ENCODE measurements at places on chromosomes 6 and 20. TPM values are rescaled to one million over a fixed set of nuclear protein-coding genes. Genes with fewer than 3 reads are reported as not detected.

- no peak for DNase-seq
Observed at GRCh38 chr20:41342474-41343464, 2.1 kb downstream of the LPIN3 start.

GRCh38 chr6:25714765-25715164 is 39.8 kb upstream of the SLC17A4 start:
- DNase-seq = no peak

DNA sequence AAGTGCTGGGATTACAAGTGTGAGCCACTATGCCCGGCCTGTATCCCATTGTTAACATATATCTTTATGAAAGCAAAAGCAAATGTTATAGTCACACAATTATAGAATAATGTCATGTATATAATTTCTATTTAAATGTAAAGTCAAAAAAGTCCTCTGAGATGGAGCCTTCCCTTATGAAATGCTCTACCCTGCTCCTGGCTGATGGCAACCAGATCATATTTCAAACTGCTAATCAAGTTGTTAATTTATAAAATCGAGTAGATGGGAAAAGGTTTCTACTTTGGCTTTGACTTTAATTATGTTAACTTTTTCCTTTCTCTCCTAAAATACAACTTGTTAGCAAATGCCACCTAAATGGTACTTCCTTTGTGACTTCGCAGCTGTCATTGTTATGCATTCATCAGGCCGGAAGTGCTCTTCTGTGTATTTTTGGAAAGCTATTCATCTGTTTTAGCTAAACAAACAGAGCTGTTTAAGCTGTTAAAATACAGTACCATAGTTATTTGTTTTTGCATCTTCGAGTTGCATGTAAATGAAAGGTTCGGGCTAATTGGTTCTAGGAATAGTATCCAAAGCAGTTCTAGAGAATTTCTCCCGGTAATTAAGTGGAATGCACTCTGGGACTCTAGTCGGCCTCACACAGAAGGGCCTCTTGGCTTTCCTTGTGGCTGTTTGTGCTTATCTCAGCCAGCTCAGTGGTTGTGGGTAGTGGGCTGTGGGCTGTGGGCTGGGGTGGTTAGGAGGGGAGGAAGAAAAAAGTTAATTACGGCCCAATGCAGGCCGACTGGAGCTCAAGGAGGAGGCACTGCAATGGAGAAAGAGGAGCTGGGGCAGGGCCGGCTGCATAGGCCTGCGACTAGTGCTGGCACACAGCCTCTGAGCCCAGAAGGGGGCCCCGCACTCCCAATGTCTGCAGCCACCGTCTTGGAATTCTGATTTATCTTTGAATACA is 34.8 kb downstream of the SLC35D3 start:
- no peak for DNase-seq

DNA sequence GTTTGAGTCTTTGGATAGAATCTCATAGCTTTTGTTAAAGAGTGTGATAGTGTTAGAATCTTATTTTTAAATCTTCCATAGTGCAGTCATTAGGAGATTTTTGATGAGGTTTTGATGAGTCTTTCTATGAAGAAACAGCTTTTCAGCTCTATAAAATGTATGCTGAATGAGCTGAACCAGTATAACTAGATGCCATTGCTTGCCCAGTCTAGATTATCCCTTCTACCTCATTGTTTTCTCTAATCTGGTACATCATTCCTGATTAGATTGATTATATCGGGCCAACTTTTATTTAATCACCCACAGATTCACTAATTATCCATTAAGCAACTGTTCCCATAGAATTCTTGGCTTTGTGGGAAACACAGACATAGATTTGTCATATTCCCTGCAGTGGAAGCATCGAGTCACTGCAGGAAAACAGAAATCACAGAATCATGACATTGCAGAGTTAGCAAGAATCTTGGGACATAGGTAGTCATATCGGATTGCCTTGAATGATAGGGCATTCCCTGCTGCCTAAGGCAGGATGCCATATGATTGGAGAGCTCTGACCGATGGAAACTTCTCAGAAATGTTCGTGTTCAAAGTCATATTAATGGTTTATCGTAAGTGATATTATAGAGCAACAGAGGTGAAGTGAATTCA is 882.7 kb upstream of the FLRT3 start:
- DNase-seq = no peak

DNA sequence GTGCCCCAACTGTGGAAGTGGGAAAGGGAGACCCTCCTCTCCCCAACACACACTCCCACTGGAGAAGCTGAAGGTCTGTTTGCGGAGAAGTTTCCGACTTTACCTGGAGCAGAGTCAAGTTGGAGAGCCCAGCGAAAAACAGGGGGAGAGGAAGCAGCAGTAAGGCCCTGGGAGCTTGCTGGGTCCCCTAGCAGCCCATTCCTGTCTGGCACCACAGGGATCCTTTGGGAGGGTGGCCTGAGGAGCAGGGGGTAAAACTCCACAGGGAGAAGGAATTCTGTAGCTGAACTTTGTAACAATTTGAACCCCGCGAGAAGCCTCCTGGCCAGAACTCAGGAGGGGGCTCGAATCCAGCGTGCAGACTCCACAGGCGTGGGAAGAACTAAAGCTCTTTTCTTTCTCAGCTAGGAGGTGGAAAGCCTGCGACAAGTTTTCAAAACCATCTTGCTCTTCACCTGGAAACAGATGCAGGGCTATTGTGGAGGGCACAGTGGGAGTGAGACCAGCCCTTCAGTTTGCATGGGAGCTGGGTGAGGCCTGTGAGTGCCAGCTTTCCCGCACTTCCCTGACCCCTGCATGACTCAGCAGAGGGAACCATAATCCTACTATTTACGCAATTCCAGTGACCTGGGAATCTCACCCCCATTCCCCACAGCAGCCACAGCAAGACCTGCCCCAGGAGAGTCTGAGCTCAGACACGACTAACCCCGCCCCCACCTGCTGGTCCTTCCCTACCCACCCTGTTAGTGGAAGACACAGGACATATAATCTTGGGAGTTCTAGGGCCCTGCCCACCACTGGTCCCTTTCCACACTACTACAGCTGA is 25.8 kb downstream of the SERPINB9 start:
- DNase-seq = peak; percentile 84

GRCh38 chr20:3572151-3572550 is 91.0 kb downstream of the GFRA4 start:
- no peak for DNase-seq

DNA sequence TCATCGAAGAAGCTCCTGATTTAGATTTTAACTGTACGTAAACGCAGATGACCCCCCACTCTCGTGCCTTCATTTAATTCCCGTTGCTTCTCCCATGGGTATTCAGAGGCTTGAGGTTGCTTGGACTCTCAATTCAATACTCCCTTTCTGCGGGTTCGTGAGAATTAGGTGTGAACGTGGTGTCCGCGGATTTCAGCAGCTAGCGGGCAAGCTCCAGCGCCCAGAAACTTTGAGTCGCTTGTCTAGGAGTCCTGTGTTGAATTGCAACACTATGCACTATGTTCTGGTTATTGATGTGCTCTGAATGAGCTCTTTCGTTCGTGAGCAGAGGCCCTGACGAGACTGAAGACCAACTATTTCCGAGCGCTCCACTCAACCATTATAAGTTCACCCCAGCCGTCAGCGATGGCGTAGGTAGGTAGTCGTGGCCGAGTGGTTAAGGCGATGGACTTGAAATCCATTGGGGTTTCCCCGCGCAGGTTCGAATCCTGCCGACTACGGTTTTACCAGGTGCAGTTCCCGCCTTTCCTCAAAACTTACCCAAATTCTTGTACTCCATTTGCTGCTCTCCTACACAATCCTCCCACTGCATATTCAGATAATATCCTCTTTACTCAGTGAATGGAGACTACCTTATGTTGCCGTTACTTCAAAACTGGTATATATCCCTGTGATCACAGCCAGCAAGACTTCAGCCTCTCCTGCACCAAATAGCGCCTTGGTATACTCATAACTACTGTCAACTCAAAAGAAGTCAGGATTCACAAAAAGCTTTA is 72.6 kb upstream of the ZNF184 start:
- peak; percentile 80 for DNase-seq

DNA sequence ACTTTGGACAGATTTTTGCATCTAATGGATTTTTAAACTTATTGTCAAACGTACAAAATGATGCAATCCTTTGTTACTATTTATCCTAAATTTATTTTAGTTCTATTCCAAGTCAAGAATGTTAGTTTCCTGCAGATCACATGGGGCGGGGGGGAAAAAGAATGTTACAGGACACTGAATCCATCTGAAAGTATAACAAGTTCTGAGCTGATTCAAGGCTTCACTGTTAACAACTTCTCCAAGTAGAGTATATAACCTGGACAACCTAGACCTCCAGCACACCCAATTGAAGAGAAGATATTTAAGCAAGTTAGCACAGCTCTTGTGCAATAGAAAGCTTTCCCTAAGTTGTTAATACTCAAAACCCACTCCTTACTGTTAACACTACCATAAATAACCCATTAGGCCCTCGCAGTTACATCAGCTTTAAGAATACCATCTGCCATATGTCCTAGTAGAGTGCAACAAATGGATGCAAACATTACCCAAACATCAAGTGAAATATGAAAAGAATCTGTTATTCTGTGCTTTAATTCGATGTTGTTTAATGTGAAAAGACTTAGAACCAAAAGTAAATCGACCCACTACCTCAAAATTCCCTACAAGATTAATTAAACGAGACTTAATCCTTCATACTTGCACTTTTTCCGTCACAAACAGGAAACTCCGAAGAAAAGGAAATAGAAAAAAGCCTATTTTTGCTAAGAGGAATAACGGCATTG is 1.3 kb downstream of the SEC63 start:
- DNase-seq = peak; percentile 38

FAM162B gene
- not detected for total RNA-seq

EYA4 gene
- 8.2 TPM for total RNA-seq
